ENCODE measurements at places on chromosomes 3 and 15.

DNA sequence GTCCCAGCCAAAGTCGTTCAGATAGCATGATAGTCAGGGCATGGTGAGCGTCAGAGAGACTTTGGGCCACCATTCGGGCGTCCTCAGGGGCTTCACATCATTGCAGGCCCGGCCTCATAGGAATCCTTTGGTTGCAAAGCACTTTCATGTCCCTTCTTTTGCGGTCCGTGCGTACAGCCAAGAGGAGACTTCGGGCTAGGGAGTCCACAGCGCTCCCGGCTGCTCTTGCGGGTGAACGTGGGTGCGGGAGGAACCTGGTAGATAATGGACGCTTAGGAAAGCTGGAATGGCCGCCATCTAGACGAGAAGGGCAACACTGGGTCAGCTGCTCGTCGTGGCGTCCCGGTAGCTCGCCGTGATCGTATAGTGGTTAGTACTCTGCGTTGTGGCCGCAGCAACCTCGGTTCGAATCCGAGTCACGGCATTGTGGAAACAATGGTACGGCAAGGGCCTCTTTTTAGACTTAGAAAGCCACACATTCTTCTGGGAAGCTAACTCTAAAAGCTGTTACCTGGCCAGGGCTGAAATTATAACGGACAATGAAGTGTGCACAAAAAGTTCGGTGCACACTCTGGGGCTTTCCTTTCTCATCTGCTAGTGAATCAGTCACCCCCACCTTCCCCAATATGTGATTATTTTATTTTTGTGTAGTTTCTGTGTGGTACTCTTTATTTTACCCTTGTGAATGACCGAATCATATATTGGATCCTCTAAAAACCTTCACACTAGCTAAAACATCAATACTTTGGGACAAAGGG, 13.2 kb upstream of the SHF start:
- peak; percentile 85 for DNase-seq

DNA sequence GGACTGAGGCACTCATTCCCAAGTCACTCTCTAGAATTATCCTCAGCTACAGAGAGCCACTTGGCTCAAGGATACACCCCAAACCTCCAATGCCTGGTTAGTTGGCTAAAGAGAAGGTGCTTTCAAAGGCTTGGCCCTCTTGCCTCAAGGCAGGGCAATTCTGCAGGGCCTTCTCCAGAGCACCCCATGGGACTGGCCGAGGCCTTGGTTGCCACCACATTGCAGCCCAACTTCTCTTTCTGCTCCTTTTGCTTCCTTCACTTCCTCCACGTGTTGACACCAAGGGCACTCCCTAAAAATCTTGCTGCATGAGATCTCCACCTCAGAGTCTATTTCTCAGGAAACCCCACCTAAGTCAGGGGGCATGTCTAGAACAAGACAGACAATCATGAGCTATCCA, 36.7 kb downstream of the MEGF11 start:
- DNase-seq = no peak

- DNase-seq = no peak
These were observed 28.6 kb downstream of the EHD4 start for GRCh38 chr15:41943543-41944312.

- DNase-seq = no peak
These were observed 27.6 kb upstream of the XYLB start for GRCh38 chr3:38318766-38319671.

DNA sequence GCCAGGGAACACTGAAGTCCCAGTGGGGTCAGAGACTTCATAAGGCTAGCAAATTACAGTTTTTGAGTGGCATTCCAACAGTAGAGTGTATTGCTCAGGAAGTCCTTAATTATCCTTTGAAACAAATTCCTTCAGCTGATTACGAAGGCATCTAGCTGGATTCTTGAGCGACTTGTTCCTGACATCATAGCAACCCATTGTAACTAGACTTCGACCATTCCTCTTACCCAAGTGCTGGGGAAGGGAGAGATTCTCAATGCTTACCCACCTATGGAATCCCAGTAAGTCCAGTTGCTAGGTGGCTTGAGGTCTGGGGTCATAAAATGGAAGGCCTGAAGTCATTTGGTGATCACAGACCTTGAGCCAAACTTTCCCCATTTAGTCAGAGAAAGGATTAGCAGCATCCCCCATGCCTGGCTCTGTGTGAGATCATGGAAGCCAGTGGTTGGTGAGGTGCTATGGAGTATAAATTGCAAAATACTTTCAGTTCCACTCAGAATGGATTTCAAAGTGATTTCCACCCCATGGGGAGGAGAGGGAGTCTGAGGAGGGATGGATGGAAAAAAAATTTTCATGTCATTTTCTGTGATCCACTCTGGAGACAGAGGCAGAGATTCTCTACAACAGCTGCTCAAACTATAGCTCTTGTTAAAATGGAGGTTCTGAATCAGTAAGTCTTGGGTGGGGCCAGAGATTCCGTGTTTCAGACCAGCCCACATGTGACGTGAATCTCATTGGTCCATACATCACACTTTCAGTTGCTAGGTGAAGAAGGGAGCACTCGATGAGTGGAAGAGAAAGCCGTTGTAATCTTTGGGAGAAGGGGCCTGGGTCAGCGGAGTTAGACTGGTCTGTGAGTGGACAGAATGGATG, 45.7 kb downstream of the CD86 start:
- DNase-seq = no peak

- DNase-seq = no peak
These were observed 114.2 kb downstream of the AGBL1 start for GRCh38 chr15:86193716-86194380.

- no peak for DNase-seq
These were observed 234.6 kb downstream of the THRB start for GRCh38 chr3:24259901-24260512.

DNA sequence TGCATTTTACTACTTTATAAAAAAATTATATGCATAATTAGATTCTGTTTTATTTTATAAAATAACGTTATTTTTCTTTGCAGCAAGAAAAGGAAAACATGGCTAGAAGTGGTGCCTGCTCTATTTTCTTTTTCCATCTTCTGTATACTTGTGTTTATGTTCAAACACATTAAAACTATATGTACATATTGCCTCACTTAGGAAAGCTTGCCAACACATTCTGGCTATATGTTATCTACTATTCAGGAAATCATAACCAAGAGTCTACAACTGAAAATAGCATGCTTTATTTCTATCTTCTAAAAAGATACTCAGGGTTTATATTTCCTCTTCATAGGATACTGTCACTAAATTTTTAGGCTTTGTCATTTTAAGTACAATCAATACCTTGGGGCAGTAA, 90.2 kb upstream of the KCNMB2 start:
- DNase-seq = no peak

GRCh38 chr15:71290881-71291635, 175.8 kb downstream of the THSD4 start:
- DNase-seq = no peak

GRCh38 chr15:80512726-80513660, 108.8 kb downstream of the ARNT2 start:
- no peak for DNase-seq

DNA sequence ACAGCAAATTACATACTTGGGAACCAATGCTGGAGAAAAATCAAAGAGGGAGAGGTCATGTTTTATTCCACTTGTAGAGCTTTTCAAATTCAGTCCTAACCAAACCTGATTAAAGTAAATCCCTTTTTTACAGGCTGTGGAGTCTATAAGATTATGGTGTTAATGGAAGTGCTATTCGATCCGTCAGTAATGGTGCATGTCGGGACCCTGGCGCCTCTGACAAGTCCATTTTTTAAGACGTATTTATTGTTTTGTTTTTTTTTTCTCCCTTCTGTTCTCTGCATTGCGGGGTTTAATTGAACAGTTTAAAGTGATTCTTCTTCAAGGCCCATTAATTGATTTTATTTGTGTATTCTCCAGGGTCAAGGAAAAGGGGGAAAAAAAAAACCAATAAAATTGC, 725.9 kb downstream of the TUSC7 start:
- no peak for DNase-seq

DNA sequence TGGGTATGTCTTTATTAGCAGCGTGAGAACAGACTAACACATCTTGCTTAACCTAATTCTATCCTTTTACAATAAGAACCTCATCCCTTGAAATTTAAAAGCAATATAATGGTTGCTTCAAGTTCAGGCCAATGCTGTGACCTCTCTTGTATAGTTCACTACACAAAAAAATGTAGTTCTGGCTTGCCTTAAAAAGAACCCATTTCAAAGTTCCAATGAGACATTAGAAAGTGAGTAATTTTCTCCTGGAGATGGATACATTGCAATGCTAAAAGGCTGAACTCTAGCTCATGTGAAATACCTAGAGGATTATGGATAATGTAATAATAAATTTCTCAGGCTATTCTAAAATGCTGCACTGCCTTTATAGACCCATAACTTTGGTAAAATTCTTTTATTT, 47.8 kb downstream of the ATP13A4 start:
- no peak for DNase-seq

DNA sequence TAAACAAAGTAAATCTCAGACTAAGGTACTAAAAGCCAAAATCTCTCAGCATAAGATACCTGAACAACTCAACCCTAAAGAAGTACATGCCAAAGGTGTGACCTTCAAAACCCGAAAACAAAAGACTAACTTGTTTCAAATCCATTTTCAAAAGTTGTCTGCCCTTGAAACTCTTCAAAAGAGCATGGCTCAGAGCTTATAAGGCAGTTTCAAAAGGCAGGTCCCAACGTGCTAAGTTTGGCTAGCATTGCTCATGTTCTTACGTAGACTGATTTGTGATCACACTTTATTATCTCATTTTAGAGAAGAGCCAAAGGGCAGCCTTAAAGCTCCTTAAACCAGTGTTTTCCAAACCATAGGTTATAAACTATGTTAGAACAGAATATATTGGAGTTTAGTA, 112.2 kb downstream of the FEZF2 start:
- DNase-seq = no peak

DNA sequence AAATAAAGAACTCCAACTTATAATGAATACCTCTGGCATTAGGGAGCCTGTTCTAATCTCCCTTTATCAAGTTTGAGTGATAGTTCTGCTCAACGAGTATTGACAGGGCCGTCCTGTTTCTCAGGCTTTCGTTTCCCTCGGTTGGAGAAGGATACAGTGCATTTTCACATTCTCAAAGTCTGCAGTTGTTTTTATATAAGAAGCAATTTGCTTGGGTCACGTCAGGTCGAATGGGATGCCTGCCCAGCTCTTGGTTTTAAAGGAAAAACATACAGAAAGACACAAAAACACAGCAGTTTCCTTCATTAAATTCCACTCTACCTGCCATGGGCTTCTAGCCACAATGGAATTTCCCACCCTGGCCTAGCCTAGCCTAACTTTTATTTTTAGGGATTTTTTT, 366.3 kb downstream of the TIGIT start:
- no peak for DNase-seq

GRCh38 chr3:69385123-69385722, 665 bp downstream of the FRMD4B start:
- DNase-seq = no peak

- DNase-seq = no peak
These were observed 38.1 kb upstream of the LEKR1 start for GRCh38 chr3:156787926-156788663.

- no peak for DNase-seq
These were observed 120.5 kb upstream of the CGNL1 start for GRCh38 chr15:57255751-57256341.

GRCh38 chr15:39078026-39078425, 502.9 kb upstream of the THBS1 start:
- DNase-seq = no peak

Measured in type B pancreatic cell (in vitro differentiated cells).